ENCODE measurements at places on chromosomes 16 and 17. TPM values are rescaled to one million over a fixed set of nuclear protein-coding genes. Genes with fewer than 3 reads are reported as not detected.

PRRT2 gene
- total RNA-seq = not detected

RANGRF gene
- 27.1 TPM for total RNA-seq

TRIM72 gene
- total RNA-seq = 2.7 TPM

CNTNAP1 gene
- 17.9 TPM for total RNA-seq

TTC19 gene
- total RNA-seq = 28.2 TPM

CD79B gene
- total RNA-seq = 4.9 TPM

KCTD5 gene
- 11.4 TPM for total RNA-seq
